ENCODE measurements at places on chromosomes 6 and 20.
A peak's percentile ranks its signal among the peaks of the same experiment; 100 is the strongest.

DNA sequence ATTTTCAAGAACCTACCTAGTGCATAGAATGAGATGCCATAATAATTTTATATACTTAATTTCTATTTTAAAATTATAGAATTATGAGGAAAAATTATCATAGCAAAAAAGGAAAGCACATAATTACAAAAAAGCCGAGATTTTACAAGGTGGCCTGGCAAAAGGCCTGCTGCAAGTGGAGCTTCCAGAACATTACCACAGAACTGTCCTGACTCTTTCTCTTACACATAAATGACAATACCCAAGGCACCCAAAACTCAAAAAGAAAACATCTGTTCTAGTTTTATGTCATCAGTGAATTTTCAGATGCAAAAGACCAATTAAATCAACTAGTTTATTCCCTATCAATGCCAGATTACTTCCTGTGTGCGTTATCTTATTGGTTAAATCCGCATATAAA, 74.2 kb downstream of the FILIP1 start:
- no peak for DNase-seq

DNA sequence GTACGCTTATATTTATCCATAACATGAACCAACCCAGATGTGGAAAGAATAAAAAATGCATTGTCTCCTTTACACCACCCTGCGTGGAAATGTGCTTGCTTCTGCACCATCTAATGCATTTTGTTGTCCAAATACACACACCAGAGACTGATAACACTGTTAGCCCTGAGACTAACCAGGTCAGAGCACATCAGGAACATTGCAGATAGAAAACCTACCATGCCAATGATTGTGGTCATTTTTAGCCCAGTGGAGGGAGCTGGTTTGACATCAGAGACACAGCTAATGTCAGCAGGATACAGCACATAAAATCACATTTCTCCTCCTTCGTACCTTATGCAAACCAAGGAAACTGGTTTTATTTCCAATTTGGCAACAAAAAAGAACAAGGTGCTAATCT, 528.7 kb downstream of the DOK5 start:
- no peak for DNase-seq

GRCh38 chr6:128397996-128398395, 122.4 kb downstream of the PTPRK start:
- no peak for DNase-seq

DNA sequence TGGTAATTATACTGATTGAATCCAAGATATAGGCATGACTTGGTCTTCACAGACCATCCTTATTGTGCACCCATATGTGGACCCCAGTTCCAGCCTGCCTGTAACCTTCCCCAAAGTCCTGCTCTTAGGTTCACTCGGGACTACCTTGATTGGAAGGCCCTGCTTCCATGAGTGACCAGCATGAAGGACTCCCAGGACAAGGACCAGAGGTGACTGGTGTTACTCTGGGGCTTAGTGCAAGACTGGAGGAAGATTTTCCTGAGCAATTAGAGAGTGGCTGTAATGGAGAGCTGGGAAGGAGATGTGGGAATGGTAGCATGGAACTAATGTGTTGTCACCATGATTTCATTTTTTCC, 15.1 kb downstream of the BRD2 start:
- DNase-seq = no peak

DNA sequence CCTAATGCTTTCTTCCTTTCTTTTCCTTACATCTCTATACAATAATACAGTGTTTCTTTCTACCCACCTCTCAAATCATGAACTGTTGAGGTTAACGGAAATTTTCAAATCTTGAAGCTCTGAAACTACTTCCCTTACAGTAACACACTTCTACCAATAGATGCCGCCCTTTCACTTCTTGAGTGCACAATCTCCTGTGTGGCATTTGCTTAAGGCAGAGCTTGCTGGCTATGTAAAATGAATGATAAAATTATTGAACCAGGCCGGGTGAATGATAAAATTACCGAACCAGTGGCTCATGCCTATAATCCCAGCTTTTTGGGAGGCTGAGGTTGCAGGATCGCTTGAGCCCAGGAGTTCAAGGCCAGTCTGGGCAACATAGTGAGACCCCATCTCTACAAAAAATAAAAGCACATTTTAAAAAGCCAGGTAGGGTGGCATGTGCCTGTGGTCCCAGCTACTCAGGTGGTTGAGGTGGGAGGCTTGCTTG, 56.8 kb downstream of the KCNS1 start:
- peak; percentile 74 for DNase-seq

GRCh38 chr6:145685932-145686331, 49.4 kb downstream of the EPM2A start:
- no peak for DNase-seq

DNA sequence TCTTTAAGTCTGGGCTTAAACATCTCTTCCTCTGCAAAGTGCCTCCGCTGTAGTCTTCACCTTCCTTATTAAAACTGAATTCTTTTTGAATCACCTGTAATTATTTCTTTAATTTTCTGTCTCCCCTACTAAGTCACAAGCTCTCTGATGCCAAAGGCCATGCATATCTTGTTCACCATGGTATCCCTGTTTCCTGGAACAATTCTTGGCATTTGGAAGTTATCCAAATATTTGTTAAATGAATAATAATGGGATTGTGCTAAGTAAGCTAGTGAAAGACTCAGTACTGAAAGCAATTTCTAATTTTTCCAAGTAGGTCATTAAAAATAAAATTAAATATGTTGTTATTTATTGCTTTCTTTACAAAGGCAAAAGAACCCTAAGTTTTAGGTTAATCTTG, 12.2 kb downstream of the SNAP91 start:
- peak; percentile 33 for DNase-seq

GRCh38 chr6:21444711-21445260, 148.8 kb upstream of the SOX4 start:
- DNase-seq = no peak

- DNase-seq = peak; percentile 39
Observed at GRCh38 chr6:89310929-89311328, 4.2 kb downstream of the GABRR2 start.

DNA sequence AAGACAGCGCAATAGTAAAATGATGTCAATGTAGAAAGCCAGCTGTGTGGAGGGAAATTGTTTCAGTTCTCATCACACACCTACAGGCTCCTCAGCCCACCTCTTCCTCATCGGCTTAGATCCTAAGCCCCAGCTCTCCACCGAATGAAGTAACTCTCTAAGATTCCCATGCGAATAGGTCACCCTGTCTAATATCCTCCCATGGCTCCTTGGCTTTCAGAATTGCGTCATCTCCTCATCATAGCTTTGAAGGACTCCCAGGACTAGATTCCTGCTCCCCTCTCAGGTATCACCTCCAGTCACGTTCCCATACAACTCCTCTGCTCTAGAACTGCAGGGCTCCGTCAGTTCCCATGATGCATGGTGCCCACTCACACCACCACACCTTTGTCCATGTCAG, 16.2 kb upstream of the SLC22A16 start:
- no peak for DNase-seq

DNA sequence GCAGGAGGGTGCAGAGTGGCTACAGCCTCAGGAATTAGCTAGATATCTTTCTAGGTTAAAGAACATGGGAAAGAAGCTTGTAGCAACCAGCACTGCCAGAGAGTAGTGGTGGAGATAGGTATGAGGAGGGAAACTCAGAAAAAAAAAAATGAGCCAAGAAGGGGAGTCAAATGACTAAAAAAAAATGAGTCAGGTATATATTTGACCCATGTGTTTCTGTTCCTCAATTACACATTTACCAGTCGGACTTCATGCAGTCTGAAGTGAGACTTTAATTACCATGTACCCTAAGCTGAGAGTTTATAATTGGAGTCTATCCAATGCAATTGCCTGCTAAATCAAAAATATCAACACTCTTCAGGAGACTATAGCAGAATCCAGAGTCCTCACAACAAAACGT, 964.6 kb downstream of the HACE1 start:
- no peak for DNase-seq

DNA sequence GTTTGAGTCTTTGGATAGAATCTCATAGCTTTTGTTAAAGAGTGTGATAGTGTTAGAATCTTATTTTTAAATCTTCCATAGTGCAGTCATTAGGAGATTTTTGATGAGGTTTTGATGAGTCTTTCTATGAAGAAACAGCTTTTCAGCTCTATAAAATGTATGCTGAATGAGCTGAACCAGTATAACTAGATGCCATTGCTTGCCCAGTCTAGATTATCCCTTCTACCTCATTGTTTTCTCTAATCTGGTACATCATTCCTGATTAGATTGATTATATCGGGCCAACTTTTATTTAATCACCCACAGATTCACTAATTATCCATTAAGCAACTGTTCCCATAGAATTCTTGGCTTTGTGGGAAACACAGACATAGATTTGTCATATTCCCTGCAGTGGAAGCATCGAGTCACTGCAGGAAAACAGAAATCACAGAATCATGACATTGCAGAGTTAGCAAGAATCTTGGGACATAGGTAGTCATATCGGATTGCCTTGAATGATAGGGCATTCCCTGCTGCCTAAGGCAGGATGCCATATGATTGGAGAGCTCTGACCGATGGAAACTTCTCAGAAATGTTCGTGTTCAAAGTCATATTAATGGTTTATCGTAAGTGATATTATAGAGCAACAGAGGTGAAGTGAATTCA, 882.7 kb upstream of the FLRT3 start:
- DNase-seq = peak; percentile 8

DNA sequence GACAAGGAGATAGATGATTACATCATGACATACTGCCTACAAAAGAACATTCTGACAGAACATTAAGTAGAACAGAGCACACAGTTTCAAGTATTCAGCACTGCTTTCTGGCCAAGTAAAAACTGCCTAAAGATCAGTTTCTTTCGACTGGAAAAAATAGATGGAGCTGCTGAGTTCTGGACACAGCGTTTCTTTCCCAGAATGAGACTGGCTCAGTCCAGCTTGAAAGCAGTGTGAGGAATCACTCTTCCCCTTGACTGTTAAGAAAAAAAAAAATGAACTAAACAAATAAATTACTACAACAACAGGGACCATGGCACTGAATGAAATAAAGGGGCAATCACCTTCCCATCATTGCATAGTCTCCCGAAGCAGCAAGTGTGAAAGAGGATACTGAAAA, 4.4 kb upstream of the LYRM2 start:
- no peak for DNase-seq

GRCh38 chr6:125120054-125120590, 33.5 kb upstream of the TPD52L1 start:
- DNase-seq = no peak

DNA sequence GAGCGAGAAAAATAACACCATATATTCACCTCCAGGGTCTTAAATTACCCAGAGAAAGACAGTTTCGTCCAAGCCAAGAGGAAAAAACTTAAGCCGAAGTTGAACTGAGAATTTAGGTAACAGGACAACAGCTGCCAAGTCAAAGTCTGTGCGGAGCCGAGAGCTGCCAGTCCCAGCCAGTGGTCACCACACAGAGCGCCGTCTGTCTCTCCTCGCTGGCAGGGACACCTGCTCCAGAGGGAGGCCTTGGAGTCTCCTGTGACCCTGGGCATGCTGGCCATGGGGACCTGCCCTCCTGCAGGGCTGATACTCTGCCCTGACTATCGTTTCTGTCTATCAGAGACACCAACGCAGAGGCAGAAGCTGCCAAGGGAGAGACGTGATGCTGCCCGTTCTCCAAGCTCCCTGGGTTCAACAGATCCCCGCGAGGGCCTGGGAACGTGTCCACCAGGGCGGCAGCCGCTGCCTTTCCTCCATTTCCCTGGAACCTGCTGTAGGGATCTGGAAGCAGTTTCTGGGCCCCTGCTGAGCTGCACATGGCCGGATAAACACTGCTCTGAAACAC, 341.3 kb downstream of the SMOC2 start:
- no peak for DNase-seq

GRCh38 chr6:26056583-26057350, 30.5 kb upstream of the HFE start:
- DNase-seq = no peak

DNA sequence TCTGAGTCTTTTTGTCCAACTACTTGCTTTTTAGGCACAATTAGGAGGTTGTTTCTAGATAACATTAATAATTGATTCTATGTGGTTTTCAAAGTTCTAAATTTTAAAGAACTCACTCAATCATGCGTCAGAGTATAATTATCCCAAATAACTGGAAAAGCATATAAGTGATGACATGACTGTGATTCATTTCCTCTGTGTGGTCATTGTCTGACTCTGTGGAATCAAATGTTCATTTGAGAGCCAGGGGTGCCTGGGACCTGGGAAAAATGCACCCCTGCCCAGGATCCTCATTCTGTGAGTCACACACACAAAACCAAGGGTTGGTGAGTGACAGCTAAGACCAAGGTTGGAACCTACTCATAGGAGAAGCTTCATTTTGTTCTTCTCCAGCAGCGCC, 127.1 kb upstream of the MLIP start:
- peak; percentile 95 for DNase-seq

DNA sequence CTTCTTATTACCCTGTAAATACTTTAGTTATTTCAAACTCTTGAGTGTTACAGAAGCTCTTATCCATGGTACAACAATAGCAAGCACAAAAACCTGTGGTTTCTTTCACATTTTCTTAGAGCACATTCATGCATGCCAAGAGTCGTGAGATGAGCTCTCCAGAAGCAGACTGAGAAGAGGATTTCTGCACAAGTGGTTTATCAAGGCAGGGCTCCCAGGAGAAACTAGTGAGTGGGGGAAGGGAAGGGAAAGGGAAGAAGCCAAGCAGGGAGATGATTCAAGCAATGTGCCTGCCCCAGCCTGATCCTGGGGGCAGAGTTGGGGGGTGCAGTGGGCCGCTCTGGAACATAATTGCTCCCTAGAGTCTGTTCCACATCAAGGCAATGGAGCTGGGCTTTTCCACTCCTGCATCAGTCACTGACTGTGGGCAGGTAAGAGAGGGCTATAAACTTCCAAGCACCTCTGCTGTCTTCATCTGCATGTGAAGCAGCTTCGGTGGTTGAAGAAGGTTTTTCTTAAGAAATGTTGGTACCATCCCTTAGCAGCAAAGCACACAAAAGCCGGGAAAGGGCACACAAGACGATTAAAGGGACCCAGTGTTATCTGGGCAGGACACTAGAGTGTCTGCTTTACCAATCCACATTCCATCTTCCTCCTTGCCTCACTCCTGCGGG, 152.1 kb downstream of the PLCB4 start:
- DNase-seq = no peak

GRCh38 chr6:100724222-100724621, 156.9 kb downstream of the ASCC3 start:
- no peak for DNase-seq

DNA sequence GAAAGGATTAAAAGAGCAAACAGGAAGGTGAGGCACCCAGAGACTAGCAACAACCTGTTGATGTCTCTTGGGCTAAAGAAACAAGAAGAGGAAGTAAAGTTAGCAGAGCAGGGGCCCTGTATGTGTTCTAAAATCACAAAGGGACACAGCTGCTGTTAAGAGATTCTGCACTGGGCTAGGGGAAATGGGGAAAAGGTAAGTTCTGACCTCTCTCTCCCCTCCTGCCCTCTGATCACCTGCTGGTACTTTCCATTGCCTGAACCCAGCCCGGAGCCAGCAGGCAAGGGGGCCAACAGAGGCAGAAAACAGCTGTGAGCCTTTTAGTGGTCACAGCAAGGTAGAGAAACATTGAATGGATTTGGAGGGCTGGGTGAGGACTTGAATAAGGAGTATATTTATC, 13.5 kb upstream of the CNR1 start:
- DNase-seq = no peak

Data from RWPE1 (cell line).